ENCODE measurements at places on chromosomes 3 and 15. TPM values are rescaled to one million over a fixed set of nuclear protein-coding genes. Genes with fewer than 3 reads are reported as not detected.

The GOLGA8J gene
- not detected for total RNA-seq

DNA sequence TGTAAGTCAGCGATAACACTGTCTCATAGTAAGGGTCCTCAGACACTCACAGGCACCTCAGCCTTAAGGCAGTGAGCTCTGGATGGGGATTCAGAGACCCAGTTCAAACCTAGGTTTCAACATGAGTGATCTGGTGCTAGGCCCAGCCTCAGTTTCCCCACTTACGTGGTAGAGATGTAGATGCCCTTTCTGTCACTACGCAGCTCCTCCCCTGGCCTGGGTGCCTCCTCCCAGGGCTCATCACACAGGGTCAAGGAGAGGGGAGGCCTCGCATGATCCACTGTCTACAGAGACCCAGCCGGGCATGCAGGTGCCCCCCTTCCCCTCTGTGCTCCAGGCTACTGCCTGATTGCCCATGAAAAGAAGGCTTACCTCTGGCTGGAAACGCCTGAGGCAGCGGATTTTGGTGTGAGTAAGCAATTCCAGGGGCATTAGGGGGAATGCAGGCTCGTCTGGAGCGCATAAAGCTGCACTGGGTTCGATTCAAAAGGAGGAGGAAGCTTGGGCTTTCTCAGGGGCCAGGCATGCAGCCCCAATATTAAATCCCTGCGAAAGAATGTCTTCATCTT, 69.8 kb upstream of the ANKRD34C start:
- H3K4me3 ChIP-seq, result no peak overlapping the region
- H3K4me1 ChIP-seq, result peaks cover 6% of the 10 kb centered on the region
- no peak overlapping the region for H3K27ac ChIP-seq
- no peaks in the 10 kb centered on the region for H3K36me3 ChIP-seq
- H3K27me3 ChIP-seq, result no peaks in the 10 kb centered on the region

DNA sequence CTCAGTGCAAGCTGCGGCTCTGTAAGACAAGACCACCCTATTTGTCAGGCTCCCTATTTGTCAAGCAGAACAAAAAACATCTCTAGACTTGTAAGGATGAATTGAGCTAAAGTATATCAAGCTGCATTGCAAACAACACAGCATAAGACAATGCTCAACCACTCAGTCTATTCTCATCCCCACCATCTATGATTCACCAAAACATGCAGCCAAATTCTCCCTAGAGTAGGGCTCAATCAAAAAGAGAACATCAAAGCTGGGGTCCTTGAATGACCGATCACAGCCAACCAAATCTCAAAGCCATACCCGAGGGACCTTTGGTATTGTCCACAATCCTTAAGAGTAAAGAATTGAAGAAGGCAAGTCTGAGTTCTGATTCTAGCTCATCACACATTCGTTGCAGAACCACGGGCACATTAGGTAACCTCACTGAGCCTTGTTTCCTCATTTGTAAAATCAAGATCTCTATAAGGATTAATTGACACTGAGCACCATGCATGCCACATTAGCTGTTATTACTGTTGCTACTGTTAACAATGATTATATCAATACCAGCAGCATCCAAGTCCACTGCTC, 31.2 kb downstream of the RFTN1 start:
- no peak overlapping the region for H3K27ac ChIP-seq
- DNase-seq, result no peak
- H3K36me3 ChIP-seq, result no peaks in the 10 kb centered on the region
- peaks cover 9% of the 10 kb centered on the region for H3K4me1 ChIP-seq

- H3K36me3 ChIP-seq, result no peaks in the 10 kb centered on the region
- H3K27ac ChIP-seq, result no peak overlapping the region
- DNase-seq, result no peak
- no peak overlapping the region for H3K4me3 ChIP-seq
- no peaks in the 10 kb centered on the region for H3K27me3 ChIP-seq
Observed at GRCh38 chr3:99419116-99419515, 219.3 kb upstream of the COL8A1 start.

- no peak overlapping the region for H3K27ac ChIP-seq
- DNase-seq, result no peak
- no peaks in the 10 kb centered on the region for H3K4me1 ChIP-seq
- no peak overlapping the region for H3K4me3 ChIP-seq
- no peaks in the 10 kb centered on the region for H3K36me3 ChIP-seq
- peaks cover 7% of the 10 kb centered on the region for H3K27me3 ChIP-seq
Observed at GRCh38 chr3:140752499-140752898, 74.6 kb downstream of the TRIM42 start.

- H3K27ac ChIP-seq, result no peak overlapping the region
- DNase-seq, result no peak
- H3K4me1 ChIP-seq, result no peaks in the 10 kb centered on the region
Observed at GRCh38 chr3:153084431-153084830, 77.6 kb upstream of the RAP2B start.

The C3orf52 gene
- total RNA-seq, result 62.9 TPM

GRCh38 chr15:68909601-68910100, 20.7 kb upstream of the SPESP1 start:
- no peaks in the 10 kb centered on the region for H3K36me3 ChIP-seq
- no peaks in the 10 kb centered on the region for H3K4me1 ChIP-seq
- no peak overlapping the region for H3K27ac ChIP-seq
- no peak overlapping the region for H3K4me3 ChIP-seq

The HTR3E gene
- not detected for total RNA-seq

The LIPC gene
- not detected for total RNA-seq

The STAB1 gene
- 213 TPM for total RNA-seq

DNA sequence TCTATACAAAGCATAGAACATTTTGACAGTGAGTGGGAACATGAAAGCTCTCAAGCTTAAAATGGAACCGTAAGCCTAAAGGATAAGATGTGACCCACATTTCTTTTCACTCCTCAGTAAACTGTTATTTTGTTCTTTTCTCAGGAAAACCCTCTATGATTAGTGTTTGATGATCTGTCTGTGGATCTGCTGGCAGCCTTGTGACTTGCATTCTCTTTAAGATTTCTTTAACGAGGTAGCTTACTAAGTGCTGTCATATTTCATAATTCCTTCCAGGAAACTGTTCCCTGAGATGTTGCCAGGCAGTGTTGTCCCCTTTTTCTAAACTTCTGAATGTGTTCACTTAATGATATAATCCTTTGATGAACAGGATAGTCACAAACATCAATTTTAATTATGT, 167.6 kb downstream of the PYDC2 start:
- H3K4me1 ChIP-seq, result no peaks in the 10 kb centered on the region
- no peak overlapping the region for H3K27ac ChIP-seq
- DNase-seq, result no peak
- H3K4me3 ChIP-seq, result no peak overlapping the region

- H3K27ac ChIP-seq, result no peak overlapping the region
- peaks cover 13% of the 10 kb centered on the region for H3K4me1 ChIP-seq
- peak; percentile 39 for DNase-seq
Observed at GRCh38 chr3:128432301-128432970, 34.3 kb downstream of the DNAJB8 start.
